Left lung (tissue), 14 donors: ENCODE measurements at places on chromosomes 16 and 17.

GRCh38 chr16:87190288-87191230 lies 126.6 kb downstream of the C16orf95 start:
- H3K4me1 ChIP-seq, result no peaks in the 10 kb centered on the region
- H3K36me3 ChIP-seq, result no peaks in the 10 kb centered on the region
- no peak overlapping the region for H3K4me3 ChIP-seq
- no peaks in the 10 kb centered on the region for H3K27me3 ChIP-seq
- H3K27ac ChIP-seq, result no peak overlapping the region

DNA sequence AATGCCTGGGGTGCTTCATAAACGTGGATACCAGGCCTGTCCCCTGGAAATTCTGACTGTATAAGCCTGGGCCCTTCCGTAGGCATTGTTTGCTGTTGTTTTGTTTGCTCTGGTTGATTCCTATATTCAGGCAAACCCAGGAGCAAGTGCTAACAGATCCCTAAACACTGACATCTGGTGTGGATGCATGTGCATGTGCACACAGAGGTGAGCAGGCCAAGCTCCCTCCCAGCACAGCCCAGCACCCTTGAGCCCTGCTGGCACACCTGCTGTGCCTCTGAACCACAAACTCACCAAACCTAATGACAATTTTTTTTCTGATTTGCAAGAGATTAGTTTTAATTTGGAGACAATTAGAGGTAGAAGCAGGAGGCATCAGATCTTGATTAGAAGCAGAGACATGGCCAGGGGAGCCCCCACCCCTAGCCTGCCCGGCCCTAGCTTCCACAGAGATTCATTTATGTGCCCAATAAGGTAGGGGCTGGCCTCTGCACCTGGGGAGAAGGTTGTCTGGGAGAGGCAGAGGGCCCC lies 40.4 kb downstream of the TMEM132E start:
- no peak for DNase-seq
- no peaks in the 10 kb centered on the region for H3K4me1 ChIP-seq
- H3K27me3 ChIP-seq, result peaks cover 88% of the 10 kb centered on the region
- no peak overlapping the region for H3K4me3 ChIP-seq
- no peaks in the 10 kb centered on the region for H3K36me3 ChIP-seq

GRCh38 chr17:36493956-36494355 lies 7.5 kb downstream of the ZNHIT3 start:
- H3K4me1 ChIP-seq, result peaks cover 6% of the 10 kb centered on the region
- no peak for DNase-seq
- H3K36me3 ChIP-seq, result peaks cover 3% of the 10 kb centered on the region
- no peak overlapping the region for H3K27ac ChIP-seq
- no peaks in the 10 kb centered on the region for H3K27me3 ChIP-seq

DNA sequence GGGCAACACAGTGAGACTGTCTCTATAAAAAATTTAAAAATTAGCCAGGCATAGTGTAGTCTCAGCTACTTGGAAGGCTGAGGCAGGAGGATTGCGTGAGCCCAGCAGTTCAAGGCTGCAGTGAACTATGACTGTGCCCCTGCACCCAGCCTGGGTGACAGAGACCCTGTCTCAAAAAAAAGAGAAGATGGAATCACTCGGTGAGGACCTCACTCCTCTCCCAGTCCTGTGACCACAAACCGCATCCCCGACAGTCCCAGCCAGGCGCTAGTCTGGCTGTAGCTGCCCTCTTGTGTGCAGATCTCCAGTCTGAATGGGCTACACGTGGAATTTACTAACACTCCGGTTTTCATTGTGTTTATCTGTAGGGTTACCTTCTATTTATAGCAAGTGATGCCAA lies 11.1 kb downstream of the DEXI start:
- DNase-seq, result no peak
- H3K27me3 ChIP-seq, result no peaks in the 10 kb centered on the region
- H3K36me3 ChIP-seq, result peaks cover 5% of the 10 kb centered on the region
- H3K4me3 ChIP-seq, result no peak overlapping the region

DNA sequence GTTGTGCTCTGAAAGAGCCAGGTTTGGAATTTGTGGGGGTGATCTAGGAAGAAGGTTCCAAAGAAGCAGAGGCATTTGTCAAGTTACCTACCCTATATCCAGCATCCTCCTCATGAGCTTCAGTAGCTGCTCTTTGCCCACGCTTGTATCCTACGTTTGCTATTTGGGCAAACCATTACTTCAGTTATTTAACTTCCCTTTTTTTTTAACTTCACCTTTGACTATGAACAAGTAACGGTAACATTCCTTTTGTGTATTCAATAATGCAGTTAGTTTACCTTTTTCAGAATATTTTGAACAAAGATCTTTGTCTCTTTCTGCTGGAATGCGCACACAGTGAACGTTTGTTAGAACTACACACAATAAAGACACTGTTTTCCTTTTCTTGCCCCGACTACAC lies 41.5 kb downstream of the CYB5B start:
- H3K4me1 ChIP-seq, result peaks cover 39% of the 10 kb centered on the region
- peaks cover 24% of the 10 kb centered on the region for H3K36me3 ChIP-seq
- DNase-seq, result no peak
- H3K27ac ChIP-seq, result no peak overlapping the region

DNA sequence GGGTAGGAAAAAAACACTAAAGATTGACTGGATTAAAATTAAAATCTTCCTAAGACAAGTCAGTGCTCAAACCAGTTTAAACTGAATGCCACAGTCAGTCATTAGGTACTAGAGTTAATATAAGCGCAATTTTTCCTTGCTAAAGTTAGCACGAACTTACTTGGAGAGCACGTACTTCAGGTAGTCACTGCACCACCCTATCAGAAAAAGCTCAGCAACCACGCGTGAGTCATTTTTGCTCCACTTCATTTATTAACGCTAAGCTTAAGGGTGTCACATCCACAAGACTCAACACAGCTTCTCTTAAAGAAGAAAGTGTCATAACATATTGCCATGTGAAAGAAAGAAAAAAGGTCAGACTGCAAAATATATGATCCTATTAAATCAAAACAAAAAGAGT lies 53.1 kb downstream of the TEX2 start:
- no peaks in the 10 kb centered on the region for H3K27me3 ChIP-seq
- no peak overlapping the region for H3K4me3 ChIP-seq
- H3K36me3 ChIP-seq, result peaks cover 34% of the 10 kb centered on the region
- peaks cover 9% of the 10 kb centered on the region for H3K4me1 ChIP-seq
- DNase-seq, result no peak
- no peak overlapping the region for H3K27ac ChIP-seq

DNA sequence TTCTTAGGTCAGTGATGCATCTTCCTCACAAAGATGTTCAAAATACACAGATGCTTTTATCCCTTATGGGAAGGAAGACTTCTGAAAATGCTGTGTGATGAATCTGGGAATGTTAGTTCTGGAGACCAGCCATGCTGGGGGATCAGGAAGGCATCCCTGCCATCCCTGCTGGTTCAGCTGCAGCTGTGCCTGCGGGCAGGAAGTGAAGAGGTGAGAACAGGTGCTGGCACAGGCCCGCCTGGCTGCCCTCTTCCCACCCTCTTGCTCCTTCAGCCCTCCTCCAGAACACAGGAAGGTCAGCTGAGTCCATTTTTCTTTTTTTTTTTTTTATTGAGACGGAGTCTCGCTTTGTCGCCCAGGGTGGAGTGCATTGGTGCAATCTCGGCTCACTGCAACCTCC lies 15.2 kb downstream of the RAB11FIP3 start:
- no peaks in the 10 kb centered on the region for H3K4me1 ChIP-seq
- no peak overlapping the region for H3K27ac ChIP-seq
- H3K4me3 ChIP-seq, result no peak overlapping the region

DNA sequence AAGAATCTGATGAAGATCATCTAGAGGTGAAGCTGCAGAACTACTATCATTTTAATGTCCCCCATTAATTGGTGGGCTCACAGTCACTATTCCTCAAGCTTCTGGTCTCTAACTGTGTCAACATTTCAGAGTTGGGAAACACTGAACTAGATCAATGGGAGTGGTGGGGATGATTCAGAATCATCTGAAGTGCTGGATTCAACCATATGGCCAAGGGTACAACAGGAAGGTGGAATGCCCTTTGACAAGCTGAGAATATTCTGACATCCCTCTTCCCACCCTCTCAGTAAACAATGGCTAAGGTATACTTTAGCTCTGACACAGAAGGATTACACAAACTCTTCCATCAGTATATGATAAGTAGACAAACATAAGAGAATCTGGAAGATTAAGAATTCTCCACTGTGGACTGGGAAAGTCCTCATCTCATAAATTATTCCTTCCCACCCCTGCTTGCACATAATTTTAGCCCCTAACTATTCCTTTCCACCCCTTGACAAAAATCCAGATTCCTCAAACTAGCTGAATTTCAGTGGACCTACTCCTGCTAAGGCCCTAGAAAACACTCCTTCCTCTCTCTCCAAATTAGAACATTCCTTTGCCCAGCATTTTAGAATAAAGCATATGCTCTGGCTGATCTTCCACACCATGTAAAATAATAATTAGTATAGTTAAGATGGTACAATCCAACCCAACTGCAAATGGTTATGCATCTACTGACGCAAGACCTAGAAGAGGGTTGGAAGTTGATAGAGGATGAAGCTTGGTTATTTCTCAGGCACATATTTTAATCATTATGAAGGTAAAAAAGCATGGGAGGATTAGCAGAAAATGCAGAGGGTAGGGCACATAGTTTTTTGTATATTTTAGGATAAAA lies 16.3 kb upstream of the RFFL start:
- no peak overlapping the region for H3K27ac ChIP-seq
- DNase-seq, result no peak
- H3K4me3 ChIP-seq, result no peak overlapping the region
- H3K27me3 ChIP-seq, result no peaks in the 10 kb centered on the region

DNA sequence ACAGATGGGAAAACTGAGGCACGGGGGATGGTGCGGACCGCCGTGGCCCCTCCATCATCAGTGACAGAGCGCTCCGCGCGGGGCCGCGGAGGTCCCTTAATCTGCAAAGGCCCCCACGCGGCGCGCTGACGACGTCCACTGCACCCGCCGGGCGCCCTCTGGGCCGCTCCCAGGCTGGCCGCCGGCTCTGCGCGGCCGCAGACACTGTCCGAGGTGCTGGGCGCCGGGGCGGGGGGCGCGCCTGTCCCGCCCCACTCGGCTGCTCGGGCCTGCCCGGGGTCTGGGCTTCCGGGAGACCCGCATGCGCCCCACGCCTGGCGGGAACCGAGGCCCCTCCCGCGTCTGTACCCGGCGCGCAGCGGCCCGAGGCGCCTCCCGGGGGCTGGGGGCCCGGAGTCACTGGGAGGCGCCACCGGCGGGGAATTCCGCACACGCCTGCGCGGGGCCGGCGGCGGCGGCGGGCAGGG lies 550 bp upstream of the RNF213 start:
- no peaks in the 10 kb centered on the region for H3K27me3 ChIP-seq
- H3K4me3 ChIP-seq, result peak overlapping the region; percentile 56
- H3K27ac ChIP-seq, result peak overlapping the region; percentile 96
- DNase-seq, result peak; percentile 80
- no peaks in the 10 kb centered on the region for H3K36me3 ChIP-seq

DNA sequence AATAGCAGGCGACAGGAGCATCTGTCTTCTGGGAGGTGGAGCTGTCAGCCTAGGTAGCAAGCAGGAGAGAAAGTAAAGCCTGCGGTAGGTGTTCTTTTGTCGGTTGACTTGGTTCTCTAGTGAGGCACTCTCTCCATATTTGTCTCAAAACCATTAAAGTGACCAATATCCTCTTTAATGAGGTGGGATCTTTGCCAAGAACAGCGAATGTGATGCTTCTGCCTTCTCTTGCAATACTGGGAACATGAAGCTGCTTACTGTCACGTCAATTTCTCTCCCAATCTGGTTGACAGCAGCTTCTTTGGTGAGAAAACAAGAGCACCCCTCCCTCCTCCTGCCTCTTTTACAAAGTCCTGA lies 176.7 kb downstream of the ABCC12 start:
- H3K27ac ChIP-seq, result no peak overlapping the region
- no peaks in the 10 kb centered on the region for H3K36me3 ChIP-seq
- no peaks in the 10 kb centered on the region for H3K4me1 ChIP-seq
- DNase-seq, result no peak
- H3K27me3 ChIP-seq, result no peaks in the 10 kb centered on the region
- no peak overlapping the region for H3K4me3 ChIP-seq

- H3K27me3 ChIP-seq, result peaks cover 70% of the 10 kb centered on the region
- H3K4me3 ChIP-seq, result no peak overlapping the region
- no peaks in the 10 kb centered on the region for H3K36me3 ChIP-seq
Observed at GRCh38 chr16:3015865-3016521, 2.0 kb downstream of the CLDN6 start.

DNA sequence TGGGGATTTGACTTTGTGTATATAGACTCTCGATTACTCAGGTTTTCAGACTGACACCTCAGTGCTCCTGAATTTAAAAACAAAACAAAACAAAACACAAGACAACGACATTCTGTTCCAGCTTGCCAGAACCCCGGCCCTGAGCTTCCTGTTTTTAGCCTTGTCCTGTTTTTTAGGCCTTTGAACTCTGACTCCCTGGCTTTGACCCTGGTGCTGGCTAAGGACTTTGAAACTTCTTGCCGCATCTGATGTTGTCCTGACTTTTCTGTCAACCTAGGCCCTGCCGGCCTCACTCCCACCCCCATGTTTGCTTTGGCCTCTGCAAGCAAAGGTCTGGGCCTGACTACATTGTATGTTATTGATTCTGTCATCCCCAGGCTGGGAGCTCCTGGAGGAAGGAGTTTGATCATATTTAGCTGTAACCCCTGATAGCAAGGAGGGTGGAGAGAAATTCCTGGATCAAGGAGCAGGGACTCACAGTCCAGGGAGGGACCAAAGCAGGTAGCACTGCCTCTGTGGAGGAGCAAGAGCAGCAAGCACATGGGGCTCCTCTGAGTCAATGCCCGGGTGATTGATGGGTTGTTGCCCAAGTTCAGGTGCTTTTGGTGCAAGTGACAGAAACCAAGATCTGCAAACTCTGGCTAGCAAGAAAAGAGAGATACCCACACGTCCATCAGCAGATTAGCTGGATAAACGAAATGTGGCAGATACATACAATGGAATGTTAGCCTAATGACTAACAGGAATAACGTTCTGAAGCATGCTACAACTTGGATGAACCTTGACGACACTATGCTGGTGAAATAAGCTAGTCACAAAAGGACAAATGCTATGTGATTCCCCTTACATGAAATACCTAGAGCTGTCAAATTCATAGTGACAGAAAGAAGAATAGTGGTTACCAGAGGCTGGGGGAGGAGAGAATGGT lies 7.7 kb downstream of the CCL16 start:
- no peak for DNase-seq
- H3K4me3 ChIP-seq, result no peak overlapping the region
- no peaks in the 10 kb centered on the region for H3K27me3 ChIP-seq
- H3K27ac ChIP-seq, result peak overlapping the region; percentile 33
- peaks cover 14% of the 10 kb centered on the region for H3K4me1 ChIP-seq

DNA sequence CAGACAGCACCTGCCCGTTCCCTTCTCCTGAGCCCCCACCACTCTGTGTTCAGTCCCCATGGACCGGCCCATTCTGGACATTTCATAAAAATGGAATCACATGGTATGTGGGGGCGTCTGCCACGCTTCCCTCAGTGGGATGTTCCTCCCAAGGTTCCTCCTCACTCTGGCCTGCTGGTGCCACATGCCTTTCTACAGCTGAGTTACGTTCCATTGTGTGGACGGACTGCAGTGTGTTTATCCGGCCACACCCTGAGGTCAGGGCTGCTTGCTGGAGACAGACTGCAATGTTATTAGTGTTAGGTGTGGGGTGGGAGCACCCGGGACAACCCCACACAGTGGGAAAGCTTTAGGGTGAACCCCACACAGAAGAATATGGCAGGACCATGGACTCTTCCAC lies 5.9 kb upstream of the AATK start:
- H3K36me3 ChIP-seq, result no peaks in the 10 kb centered on the region
- peaks cover 4% of the 10 kb centered on the region for H3K27me3 ChIP-seq
- no peak overlapping the region for H3K4me3 ChIP-seq
- no peak overlapping the region for H3K27ac ChIP-seq
- no peak for DNase-seq

- H3K36me3 ChIP-seq, result no peaks in the 10 kb centered on the region
- peaks cover 42% of the 10 kb centered on the region for H3K4me1 ChIP-seq
- no peaks in the 10 kb centered on the region for H3K27me3 ChIP-seq
- H3K27ac ChIP-seq, result peak overlapping the region; percentile 57
- H3K4me3 ChIP-seq, result no peak overlapping the region
Observed at GRCh38 chr17:73096866-73097265, 4.4 kb upstream of the SLC39A11 start.
